ENCODE measurements at places on chromosomes 2 and 18. TPM values are rescaled to one million over a fixed set of nuclear protein-coding genes. Genes with fewer than 3 reads are reported as not detected.

GRCh38 chr2:26503231-26503880 is 25.4 kb upstream of the OTOF start:
- DNase-seq, result peak; percentile 92

POMC gene
- total RNA-seq, result 3.9 TPM

SKA1 gene
- total RNA-seq, result 3.0 TPM

GRCh38 chr2:33018271-33018670 is 71.5 kb downstream of the LTBP1 start:
- DNase-seq, result no peak

- DNase-seq, result peak; percentile 55
Measured at GRCh38 chr2:159265171-159265576, 21.3 kb downstream of the WDSUB1 start.

GRCh38 chr2:15871239-15871783 is 69.0 kb upstream of the MYCN start:
- no peak for DNase-seq

DNA sequence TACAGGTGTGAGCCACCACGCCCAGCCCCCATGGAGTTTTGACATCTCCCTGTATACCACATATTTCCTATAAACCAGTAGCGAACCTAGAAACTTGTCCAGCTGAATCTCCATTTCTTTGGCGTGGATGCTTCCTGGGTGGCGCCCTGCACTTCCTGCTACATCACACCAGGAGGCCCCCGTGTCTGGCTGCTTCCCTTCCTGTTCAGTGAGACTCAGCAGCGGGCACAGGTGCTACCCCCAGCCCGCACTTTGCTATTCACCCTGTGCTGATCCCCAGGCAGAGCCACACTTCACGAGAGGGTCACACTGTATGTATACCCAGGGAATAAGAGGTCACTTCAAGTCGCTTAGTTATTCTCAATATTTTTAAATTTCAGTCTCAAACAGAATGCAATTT is 35.0 kb downstream of the CYP27C1 start:
- no peak for DNase-seq

GRCh38 chr2:108877506-108877905 is 90.9 kb downstream of the CCDC138 start:
- no peak for DNase-seq

Measured in cardiac muscle cell (in vitro differentiated cells and primary cell).